ENCODE measurements at places on chromosomes 6 and 20. TPM values are rescaled to one million over a fixed set of nuclear protein-coding genes. Genes with fewer than 3 reads are reported as not detected.

The MEI4 gene
- not detected for total RNA-seq

The SPATA25 gene
- total RNA-seq, result 0.15 TPM

The CALHM4 gene
- total RNA-seq, result not detected

The SLC35F1 gene
- 0.15 TPM for total RNA-seq

The SAYSD1 gene
- 12.0 TPM for total RNA-seq

The HUS1B gene
- 0.17 TPM for total RNA-seq

The CAGE1 gene
- not detected for total RNA-seq
